Uterus (tissue), 4 donors: ENCODE measurements at places on chromosomes 12 and 14. TPM values are rescaled to one million over a fixed set of nuclear protein-coding genes. Genes with fewer than 3 reads are reported as not detected.
A peak's percentile ranks its signal among the peaks of the same experiment; 100 is the strongest.

The ENDOU gene
- not detected for total RNA-seq

The DBX2 gene
- total RNA-seq = 0.35 TPM

The SLC5A8 gene
- total RNA-seq = not detected

The APOF gene
- total RNA-seq = not detected

The FOXG1 gene
- not detected for total RNA-seq

The OVCH1 gene
- 1.0 TPM for total RNA-seq

DNA sequence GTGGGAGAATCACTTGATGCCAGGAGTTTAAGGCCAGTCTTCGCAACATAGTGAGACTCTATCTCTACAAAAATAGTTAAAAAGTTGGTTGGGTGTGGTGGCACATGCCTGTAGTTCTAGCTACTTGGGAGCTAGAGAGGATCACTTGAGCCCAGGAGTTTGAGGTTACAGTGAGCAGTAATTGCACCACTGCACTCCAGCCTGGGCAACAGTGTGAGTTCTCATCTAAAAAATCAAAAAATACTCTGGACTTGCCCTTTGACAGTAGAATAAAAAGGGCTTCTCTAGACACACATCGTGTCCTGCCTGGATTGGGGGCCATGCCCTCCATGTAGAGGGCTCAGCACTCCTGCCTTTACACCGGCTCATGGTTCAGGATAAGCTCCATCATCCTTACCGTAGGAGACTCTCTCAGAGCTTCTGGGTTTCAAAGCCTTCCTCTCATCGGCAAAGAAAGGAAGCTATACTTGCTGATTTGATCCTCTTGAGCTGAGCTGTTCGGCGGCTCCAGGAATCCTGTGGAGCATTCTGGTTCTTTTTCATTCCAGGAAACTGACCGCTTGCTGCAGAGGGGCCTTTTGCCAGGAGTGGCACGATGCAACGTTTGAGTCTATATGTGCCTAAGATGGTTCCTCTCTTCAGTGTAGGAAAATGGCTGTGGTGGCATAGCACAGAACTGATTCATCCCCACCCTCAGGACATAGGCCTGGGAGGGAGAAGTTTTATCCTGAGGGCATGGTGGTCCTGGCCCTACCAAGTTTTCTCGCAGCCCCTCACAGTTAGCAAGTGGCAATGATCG is 29.6 kb downstream of the FLVCR2 start:
- no peak for DNase-seq

GRCh38 chr14:106883218-106883692 is 1356.9 kb downstream of the TMEM121 start:
- DNase-seq = no peak

DNA sequence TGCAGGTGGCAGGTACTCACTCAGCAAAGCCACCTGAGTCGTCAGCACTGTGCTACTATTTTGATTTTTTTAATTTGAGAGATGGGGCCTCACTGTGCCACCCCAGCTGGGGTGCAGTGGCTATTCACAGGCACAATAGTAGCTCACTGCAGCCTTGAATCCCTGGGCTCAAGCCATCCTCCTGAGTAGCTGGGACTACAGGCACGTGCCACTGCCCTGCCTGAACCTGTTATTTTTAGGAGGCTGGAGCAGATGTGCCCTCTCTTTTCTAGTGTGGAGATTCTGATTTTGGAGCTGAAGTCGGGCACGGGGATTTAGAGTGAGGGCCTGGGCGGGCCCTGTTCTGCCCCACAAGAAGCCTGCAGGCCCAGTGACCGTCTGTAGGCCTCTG is 17.3 kb downstream of the SLC25A47 start:
- DNase-seq = no peak

- no peak for DNase-seq
Measured at GRCh38 chr14:102451064-102451352, 58.6 kb downstream of the ANKRD9 start.

DNA sequence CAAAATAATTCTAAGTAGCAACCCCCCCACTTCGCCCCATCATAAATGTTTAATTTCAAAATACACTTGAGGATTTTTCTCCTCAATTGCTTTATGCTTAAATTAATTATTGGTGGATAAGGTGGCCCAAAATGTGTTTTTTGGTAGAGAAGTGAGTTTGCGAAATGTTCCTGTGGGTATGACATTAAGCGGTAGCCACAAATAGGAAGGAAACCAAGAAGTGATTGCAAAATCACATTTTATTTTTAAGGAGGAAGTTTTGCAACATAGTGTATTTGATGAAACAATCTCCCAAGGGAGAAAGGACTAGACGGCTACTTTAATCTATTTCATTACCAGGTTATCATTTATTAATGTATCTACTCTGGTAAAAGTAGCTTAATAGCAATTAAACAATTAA is 25.5 kb downstream of the SLC25A3 start:
- no peak for DNase-seq

GRCh38 chr12:2805143-2805520 is 7.3 kb upstream of the ITFG2 start:
- no peak for DNase-seq

DNA sequence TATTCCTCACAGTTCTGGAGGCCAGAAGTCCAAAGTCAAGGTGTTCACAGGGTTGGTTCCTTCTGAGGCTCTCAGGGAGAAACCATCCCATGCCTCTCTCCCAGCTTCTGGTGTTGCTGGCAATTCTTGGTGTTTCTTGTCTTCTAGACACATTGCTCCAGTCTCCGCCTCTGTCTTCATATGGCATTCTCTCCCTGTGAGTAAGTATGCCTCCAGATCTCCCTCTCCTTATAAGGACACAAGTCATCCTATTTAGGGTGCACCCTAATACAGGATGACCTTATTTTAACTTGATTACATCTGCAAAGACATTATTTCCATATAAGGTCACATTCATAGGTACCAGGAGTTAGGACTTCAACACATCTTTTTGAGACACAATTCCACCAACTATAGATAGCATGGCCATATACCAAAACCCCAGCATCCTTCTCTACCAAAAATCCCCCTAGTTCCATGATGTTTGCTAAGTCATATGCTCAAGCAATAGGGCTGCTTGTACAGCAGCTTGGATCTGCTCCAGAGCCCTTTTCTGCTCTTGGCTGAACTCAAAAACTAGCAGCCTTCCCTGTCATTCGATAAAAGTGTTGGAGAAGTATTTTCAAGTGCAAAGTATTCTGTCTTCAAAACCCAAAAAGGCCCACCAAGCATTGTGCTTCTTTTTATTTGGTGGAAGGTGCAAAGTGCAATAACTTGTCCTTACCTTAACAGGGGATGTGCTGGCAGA is 79.2 kb upstream of the CMKLR1 start:
- no peak for DNase-seq

GRCh38 chr12:53952871-53953734 is 1.6 kb upstream of the HOXC12 start:
- DNase-seq = peak; percentile 13

DNA sequence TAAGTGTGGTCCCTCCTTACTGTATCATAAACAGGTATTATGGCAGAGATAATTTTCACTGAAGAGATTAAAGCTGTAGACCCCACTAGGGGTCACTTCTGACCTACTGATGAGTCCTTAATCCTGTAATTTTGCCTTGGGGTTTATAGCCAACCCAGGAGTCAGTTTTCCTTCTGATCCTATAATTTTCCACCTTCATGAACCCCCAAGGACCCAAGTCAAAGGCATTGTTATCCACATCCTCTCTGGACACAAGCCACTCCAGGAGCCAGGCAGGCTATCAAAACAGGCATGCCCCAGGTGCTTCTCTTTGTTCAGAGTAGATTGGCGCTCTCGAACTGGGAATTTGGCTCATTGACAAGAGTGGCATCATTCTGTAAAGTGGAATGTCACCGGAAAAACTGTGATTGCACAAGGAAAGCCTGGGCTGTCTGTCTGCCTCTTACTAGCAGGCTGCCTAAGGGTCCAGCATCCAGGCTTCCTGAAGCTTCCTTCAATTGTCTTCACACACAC is 1523.2 kb upstream of the FLRT2 start:
- peak; percentile 40 for DNase-seq

DNA sequence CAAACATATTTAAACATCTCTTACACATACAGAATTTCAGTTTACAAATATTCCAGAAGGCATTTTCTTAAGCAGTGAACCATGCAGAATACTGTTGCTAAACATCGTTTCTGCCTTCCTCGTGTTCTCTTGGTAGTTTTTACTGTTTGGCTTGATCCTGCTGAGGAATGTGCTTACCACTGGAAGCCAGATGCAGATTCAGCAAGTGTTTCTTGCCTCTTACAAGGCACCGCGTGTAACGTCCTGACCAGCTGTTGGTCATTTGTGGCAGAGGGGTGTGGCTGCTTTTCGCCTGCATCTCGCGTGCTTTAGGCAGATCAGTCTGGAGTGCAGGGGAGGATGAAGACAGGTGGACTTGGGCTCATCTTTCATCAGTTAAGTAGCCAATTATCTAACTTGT is 12.4 kb downstream of the EIF2B1 start:
- DNase-seq = no peak

DNA sequence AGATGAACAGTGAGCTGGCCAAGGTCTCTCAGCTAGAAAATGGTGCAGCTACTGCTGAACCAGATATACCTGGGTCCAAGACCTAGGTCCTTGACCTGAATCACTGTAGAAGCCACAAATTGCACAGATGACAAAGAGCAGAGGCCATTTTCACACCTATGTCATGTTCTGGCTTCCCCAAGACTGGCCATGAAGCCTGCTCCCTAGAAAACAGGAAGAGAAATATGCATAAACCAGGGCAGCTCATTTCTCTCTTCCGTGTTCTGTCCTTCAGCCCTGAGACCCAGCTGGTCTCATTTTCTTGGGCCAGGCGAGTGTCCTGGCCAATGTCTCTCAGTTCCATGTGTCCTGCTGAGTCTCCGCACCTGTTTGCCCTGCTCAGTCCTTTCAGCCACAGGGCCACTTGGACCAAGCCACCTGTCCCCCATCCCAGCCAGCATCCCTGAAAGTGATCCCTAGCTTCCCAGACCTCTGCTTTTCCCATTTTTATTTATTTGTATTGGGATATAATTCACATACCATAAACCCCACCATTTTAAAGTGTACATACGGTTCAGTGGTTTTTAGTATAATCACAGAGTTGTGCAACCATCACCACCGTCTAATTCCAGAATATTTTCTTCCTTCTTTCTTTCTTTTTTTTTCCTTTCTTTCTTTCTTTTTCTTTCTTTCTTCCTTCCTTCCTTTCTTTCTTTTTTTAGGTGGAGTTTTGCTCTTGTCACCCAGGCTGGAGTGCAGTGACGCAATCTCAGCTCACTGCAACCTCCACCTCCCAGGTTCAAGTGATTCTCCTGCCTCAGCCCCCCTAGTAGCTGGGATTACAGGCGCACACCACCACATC is 27.0 kb downstream of the P2RX7 start:
- no peak for DNase-seq

DNA sequence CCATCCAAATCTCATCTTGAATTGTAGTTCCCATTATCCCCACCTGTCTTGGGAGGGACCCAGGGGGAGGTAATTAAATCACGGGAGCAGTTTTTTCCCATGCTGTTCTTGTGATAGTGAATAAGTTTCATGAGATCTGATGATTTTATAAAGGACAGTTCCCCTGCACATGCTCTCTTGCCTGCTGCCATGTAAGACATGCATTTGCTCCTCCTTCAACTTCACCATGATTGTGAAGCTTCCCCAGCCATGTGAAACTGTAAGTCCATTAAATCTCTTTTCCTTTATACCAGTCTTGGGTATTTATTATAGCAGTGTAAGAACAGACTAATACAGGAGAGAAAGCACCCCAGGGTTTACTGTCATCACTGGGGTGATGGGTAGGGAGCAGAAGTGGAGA is 220.4 kb upstream of the NUDT4 start:
- DNase-seq = no peak

- DNase-seq = no peak
Measured at GRCh38 chr14:94750371-94750770, 19.5 kb downstream of the GSC start.

GRCh38 chr12:82225871-82226270 is 132.3 kb downstream of the CCDC59 start:
- no peak for DNase-seq

- DNase-seq = no peak
Measured at GRCh38 chr12:116076399-116076798, 201.1 kb downstream of the MED13L start.

DNA sequence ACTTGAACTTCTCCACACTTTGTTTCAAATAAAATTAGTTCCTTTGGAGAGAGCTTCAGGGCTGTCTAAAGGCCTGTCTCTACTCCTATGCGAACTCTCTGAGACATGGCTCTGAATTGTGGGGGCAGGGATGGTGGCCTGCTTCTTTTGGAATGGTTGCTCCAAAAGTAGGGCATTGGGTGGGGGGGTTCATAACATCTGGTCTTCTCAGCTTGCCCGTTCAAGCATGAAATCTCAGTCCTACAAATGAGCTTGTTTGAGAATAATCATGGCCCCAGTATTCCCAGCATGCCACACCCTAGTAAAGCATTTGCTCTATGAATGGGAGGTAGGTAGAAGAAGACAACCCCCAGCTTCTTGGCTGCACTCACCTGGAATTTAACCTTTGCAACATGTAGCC is 6.7 kb downstream of the GPR135 start:
- DNase-seq = no peak
